ENCODE measurements at places on chromosomes 4 and X.

- no peak for DNase-seq
Observed at GRCh38 chr4:87409420-87409939, 12.9 kb upstream of the NUDT9 start.

GRCh38 chr4:18559492-18559891, 537.9 kb upstream of the LCORL start:
- no peak for DNase-seq

DNA sequence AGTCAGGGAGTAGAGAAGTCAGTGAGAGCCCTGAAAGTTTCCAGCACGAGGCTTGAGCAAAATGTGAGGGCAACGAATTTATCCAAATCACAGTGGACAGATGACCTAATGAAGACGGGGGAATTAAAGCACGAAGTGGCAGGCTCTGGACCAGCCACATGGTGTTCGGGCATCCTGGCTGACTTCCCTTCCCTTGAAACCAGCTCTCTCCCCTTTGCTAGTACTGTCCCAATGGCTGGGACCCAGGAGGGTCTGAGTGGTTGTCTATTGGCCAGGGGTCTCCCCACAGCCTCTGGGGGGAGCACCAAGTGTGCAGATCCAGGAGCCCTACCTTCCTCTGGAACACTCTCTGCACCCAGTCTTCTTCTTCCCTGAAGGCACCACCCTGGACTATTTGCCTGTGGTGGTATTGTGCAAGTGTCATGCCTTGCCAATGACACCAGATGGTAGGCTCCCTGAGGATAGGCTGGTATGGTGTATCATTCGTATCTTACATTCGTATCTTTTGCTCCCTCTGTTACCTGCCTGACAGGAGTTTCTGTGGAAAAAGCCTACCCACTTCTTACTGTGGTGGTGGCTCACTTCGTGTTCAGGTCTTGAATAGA, 2.1 kb downstream of the APLN start:
- no peak for DNase-seq

- DNase-seq: no peak
Observed at GRCh38 chr4:17587094-17587822, 10.3 kb downstream of the LAP3 start.

- no peak for DNase-seq
Observed at GRCh38 chr4:187602339-187603092, 393.1 kb upstream of the ZFP42 start.

DNA sequence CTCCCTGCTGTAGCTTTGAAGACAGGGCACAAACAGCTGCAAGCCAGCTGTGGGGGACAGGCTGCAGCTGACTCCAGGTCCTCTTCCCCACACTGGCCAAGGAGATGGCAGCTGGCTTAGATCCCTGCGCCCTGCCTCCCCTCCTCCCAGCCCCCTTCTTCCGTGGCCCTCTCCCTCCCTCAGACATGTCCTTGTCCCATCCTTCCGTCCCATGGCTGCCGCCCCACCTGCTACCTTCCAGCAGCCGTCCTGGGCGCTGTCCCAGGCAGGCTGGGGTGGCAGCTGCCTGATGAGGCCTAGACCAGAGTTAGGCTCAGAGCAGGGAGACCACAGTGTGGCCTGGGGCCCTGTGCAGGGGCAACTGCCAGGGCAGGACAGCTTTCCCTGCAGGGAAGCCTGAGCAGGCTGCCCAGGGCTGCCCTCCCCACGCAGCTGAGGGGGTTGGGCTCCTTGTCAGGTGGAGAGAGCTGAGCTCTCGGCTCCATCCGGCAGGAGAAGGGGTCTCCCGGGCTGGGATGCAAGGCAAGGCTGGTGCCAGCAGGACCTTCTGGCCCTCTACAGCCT, 3.3 kb upstream of the BGN start:
- DNase-seq: no peak

GRCh38 chr4:67436742-67437141, 108.6 kb downstream of the CENPC start:
- DNase-seq: no peak

DNA sequence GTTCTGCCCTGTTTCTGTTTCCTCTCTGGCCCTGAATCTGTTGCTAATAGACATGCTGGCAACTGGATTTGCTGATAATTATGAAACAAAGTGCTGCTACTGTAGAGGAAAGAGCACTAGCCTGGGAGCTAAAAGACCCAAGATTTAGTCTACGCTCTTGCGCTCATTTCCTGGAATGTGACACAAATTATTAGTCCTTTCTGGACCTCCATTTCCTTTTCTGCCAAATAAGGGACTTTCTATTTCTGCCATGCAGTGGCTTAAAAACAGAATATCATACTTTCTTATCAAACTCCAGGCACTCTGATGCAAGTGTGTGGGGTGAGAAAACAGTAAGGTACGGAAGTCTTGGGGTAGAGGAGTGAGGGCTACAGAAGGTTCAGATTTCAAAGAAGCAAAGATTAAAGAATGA, 48.3 kb upstream of the GPR174 start:
- no peak for DNase-seq

- DNase-seq: no peak
Observed at GRCh38 chr4:86927843-86928395, 6.9 kb upstream of the AFF1 start.

GRCh38 chr4:136751556-136751955, 780.7 kb downstream of the PCDH18 start:
- DNase-seq: no peak

- no peak for DNase-seq
Observed at GRCh38 chr4:176499518-176499917, 179.8 kb downstream of the SPCS3 start.

GRCh38 chr4:70277121-70277520, 34.7 kb downstream of the CSN3 start:
- no peak for DNase-seq

DNA sequence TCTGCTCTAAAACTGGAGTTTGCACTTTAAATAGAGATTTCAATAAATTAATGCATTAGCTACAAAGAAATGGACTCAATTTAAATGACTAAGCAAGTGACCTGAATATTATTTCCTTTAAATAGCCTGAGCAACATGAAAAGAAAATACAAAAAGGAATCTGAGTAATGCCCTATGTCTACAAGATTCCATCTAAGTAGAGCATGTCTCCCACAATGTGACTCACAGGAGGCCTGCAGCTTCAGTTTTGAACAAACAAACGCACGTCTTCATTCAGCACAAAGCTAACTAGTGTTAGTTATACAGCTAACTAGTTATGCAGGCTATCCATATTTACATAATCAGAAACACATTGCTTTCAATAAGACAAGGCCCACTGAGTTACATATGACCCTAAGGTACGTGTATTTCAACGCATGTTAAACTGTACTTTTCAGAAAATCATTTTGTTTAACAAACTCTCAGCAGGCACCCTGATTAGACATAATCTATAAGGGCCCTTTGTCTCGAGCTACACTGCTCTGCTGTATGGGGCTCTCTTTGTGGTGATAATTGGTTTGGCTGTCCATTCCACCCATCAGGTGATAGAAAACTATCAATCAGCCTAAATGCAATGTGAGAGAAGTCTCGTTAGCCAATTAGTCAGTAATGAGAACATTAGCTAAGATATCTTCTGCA, 116.5 kb downstream of the MAML3 start:
- no peak for DNase-seq

GRCh38 chrX:129737916-129738315, 863 bp upstream of the XPNPEP2 start:
- DNase-seq: no peak

DNA sequence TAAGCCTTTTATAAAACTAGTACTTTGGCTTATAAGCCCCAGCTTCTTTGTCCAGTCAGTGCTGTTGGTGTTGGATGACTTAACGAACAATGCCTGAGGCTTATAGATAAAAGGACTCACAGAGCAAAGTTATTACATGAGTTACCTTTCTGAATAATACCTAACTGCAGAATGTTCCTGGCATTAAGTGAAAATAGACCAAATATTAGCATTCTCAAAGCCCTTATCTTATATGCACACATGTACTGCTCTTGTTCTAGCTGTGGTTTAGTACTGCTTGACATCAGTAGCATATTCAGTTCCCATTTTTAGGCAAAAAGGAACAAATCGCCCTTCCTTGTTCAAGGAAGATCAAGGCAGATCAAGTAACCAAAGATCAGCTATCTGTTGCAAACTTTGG, 131.6 kb downstream of the ZNF330 start:
- no peak for DNase-seq

- DNase-seq: no peak
Observed at GRCh38 chrX:69884210-69884609, 165.5 kb downstream of the AWAT2 start.

DNA sequence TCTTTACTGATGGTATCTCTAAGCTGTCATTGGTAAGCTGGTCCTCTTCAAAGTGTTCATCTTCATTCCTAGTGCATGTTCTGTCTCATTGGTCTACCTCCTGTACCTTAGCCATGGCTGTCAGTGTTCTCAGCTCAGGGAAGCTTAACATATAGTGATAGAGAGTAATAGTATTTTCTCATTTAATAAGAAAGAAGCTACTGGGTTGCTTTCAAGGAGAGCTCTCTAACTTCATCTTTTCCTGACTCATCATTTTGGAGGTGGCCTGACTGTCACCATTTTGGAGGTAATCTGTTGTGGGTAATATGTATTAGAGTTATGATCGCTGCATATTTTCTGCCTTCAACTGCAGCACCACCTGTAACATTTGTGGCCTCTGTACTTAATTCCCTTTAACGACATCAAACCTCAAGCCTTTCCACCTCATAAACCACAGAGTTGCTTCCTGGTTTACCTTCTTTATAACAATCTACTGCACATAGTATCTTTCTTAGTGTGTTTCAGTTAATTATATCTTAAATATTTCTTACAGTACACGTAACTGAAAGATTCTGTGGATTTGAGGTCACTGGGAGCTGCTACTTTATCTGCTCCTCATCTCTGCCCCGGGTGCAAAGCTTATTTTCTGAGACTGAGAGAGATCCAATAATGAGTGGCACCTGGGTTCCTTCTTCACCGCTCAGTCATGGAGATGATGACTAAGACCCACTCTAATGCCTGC, 474.0 kb upstream of the TECRL start:
- DNase-seq: no peak

DNA sequence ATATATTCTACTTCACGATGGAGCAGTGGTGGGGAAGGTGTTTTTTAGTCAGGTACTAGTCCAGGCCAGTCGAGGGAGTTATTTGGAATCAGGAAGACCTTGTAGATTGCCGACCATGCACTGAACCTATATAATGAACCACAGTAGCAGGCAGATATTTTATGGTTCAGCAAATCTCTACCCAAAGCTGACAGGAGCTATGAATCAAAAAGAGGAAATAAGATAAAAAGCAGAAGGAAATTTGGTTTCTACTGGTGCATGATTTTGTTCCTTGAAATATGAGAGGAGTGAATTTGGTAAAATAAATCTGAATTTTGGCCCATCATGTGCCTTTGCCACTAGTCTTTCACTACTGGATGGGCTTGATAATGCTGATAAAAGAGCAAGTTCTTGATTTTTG, 924.3 kb upstream of the DIAPH2 start:
- DNase-seq: no peak

GRCh38 chr4:116480546-116480945, 604.8 kb downstream of the TRAM1L1 start:
- DNase-seq: no peak

DNA sequence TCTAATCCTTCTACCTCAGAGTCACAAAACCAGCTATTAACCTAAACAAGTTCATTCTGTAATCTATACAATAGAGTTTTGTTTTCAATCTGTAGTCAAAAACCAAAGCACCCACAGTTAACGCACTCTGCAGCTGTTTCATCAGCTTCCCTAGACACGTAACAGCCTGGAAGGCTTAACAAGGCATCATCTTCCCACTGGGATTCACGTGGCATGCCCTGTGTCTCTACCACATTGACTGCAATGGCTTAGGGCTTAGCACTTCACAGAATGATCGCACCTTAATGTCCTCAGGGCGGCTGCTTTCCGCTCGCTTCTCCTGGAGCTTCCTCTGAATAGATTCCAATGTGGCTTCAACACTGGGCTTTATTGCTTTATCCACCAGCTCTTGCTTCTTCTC, 49.7 kb upstream of the NAP1L5 start:
- DNase-seq: no peak

- DNase-seq: no peak
Observed at GRCh38 chr4:71195924-71196323, 142.9 kb upstream of the SLC4A4 start.

GRCh38 chrX:9676306-9676705, 89.3 kb downstream of the GPR143 start:
- DNase-seq: no peak

DNA sequence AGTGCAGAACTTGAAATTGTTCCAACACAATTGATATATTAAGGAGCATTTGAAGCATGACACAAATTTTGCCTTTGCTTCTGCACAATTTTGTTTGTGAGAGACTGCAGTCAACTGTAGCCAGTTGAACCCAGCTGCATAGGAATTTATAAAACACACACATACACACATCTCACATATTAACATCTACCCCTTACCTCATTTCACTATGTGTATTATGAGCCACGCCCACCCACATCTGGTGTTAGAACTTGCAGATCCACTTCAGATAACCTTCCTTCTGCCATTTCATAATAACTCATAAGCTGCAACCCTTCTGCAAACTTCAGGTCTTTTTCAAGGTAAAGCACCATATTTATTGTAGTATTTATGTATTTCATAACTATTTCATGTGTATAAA, 188.1 kb upstream of the WDFY3 start:
- DNase-seq: no peak

DNA sequence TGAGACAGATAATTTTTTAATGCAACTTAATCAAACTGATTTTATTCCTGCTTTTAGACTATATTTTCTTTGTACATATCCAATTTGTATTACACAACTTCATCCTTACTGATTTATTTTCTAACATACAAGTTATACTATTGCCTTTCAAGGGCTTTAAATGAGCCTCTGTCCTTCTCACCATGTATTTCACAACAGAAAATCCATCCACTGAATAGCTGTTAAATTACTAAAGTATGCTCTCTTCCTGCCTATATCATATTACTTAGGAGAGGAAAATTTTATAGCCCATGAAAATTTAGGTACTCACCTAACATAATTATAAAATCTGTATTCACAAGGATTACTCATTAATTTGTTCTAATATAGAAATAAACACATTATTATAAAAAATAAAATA, 528.6 kb downstream of the ANKRD50 start:
- DNase-seq: no peak

DNA sequence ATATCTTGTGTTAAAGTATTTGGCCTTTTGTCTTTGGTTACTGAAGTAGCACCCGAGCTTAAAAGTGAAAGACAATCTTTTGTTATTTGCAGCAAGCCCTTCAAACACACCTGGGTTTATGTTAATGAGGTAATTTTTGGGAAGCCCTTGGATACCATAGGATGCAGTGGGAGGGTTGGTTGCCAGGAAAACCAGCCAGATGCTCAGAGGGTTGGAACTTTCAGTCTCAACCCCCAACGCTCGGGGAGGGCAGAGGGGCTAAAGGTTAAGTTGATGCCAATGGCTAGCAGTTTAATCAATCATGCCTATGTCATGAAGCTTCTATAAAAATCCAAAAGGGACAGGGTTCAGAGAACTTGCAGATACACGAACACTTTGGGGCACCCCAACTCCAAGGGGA, 17.2 kb upstream of the GPR173 start:
- no peak for DNase-seq

GRCh38 chr4:173264684-173265185, 69.4 kb downstream of the HMGB2 start:
- no peak for DNase-seq

All from stimulated activated CD8-positive, alpha-beta memory T cell treated with anti-CD3 and anti-CD28 coated beads, Interleukin-4, amount 100 ng/mL, for 4 hours (primary cell).